ENCODE measurements at places on chromosomes 4 and X.

DNA sequence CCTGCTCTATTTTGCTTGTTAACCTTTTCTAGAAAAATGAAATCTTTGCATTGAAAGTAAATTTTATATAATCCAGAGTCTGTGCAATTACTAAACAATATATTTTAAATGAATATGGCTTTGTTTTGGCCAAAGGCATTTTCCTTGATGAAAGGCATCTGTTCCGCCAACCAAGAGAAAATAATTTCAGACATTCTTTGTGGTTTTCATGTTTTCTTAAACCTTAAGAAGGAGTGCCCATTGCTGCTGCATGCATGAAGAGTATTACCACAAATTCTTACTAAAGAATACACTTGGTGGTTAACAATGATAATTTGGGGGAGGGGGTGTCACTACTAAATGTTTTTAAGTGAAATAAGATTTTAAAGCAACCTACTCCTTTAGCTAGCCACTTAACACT lies 2.7 kb upstream of the PDGFC start:
- no peak for DNase-seq

GRCh38 chr4:150318971-150319370 lies 240.7 kb downstream of the DCLK2 start:
- no peak for DNase-seq

- no peak for DNase-seq
Measured at GRCh38 chrX:20042221-20042620, 51.4 kb upstream of the BCLAF3 start.

DNA sequence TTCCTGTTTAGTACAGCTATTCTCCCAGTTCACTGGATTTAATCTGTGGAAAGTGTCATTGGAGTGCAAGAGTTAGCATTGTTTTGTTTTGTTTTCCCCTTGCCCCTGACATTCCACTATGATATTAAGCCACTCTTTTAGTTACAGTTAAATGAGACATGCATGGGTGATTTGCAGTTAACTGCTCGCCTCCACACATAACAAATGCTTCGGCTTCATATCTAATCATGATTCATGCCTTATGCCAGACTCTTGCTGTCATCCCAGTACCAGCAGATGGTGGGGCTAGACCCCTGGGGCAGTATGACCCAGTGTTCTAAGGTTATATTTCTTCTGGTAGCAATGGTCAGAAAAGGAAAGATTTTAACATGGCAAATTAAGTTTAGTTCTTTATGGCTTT lies 80.1 kb downstream of the RAP1GDS1 start:
- no peak for DNase-seq

- DNase-seq = no peak
Measured at GRCh38 chr4:94678896-94679295, 78.9 kb upstream of the BMPR1B start.

DNA sequence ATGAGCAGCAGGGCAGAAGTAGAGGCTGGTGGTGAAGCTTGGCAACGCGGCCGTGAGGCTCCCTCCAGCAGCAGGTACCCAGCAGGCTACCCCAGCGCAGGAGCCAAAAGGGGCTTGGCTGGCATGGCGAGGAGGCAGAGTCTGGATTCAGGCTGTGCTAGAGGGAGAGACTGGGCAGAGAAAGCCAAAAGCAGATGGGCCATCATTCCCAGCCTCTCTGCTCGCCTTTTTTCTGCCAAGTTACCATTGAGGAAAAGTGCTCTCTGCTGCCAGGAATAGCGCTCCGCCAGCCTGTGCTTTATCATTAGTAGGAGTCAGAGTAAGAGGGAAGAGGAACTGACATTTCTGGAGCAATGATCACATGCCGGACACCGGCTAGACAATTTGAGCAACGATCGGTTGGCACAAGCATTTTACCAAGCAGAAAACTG lies 28.7 kb upstream of the MAP3K15 start:
- no peak for DNase-seq

DNA sequence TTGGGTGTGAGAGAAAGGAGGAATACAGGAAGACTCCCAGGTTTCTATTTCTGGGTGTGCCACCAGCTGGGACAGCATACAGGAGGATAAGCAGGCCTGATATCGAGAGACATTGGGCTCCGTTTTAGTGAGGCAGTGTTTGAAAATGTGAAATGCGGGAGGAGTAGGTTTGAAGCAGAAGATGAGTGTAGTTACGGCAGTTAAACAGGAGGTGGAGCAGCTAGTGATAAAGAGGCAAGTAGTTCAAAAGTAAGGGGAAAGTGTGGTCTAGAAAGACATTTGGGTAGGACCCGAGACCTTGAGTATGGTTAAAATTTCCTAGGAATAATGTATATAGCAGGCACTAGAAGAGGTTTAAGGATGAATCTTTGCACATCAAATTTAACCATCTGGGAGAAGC lies 42.4 kb downstream of the DCUN1D4 start:
- DNase-seq = no peak

DNA sequence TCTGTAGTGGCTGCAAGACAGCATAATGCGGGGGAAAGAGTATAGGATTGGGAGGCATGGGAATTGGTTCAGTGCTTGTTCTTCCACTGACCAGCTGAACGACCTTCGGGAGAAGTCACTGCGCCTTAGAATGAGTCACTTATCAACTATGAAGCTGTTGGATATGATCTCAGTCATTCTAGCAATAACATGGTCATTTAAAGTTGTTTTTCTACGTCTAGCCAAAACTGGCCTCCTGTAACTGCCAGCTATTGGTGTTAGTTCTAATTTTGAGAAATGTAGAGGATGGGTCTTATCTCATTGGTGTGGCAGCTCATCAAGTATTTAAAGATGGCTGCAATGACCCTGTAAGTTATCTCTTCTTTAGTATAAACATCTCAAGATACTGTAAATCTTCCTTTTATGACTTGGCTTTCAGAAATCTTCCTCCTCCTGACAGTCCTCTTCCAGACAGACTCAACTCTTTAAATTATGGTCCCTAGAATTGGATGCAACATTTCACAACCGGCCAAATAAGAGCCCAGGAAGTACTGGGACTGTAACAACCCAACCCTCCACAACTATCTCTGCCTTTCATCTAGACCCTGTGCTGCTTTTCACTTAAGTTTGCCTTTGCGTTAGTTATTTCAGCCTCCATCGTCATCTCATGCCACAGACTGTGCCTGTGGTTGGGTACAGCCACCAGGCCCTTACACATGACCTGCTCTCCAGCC lies 243.3 kb downstream of the CBR4 start:
- no peak for DNase-seq

GRCh38 chr4:52957220-52957686 lies 95.1 kb downstream of the RASL11B start:
- DNase-seq = no peak

- no peak for DNase-seq
Measured at GRCh38 chr4:181597766-181598165, 645.4 kb upstream of the TENM3 start.

DNA sequence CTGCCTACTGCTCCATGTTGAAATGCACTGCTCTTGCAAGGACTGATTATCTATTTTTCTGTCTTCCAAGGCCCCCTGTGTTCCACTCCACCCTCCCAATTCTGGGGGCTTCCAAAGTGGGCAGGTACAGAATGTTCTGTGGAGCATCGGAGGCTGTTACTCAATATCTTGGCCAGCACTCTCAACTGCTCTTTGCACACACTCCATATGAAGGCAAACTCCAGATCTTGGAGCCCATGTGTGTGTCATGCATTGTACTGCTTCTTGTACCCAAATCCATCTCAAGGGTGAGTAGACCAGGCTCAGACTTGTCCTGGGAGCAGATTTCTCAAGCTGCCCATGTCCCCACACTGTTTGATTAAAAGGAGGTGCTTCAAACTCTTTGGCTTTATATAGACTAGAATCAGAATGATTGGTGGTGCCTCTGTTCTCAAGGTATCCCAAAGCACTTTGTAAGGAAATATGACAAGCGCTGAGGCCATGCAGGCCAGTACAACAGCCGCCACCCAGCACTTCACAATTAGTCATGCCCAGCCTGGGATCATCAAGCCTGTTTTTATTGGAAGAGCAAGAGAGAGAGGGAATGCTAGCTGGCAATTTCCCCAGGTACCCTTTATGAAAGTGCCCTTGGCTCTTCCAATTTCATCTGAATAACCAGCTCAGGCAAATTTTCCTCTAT lies 44.3 kb downstream of the AR start:
- DNase-seq = no peak

- no peak for DNase-seq
Measured at GRCh38 chr4:139368998-139369397, 66.7 kb upstream of the NDUFC1 start.

GRCh38 chr4:133799717-133800315 lies 401.8 kb downstream of the PABPC4L start:
- DNase-seq = no peak

DNA sequence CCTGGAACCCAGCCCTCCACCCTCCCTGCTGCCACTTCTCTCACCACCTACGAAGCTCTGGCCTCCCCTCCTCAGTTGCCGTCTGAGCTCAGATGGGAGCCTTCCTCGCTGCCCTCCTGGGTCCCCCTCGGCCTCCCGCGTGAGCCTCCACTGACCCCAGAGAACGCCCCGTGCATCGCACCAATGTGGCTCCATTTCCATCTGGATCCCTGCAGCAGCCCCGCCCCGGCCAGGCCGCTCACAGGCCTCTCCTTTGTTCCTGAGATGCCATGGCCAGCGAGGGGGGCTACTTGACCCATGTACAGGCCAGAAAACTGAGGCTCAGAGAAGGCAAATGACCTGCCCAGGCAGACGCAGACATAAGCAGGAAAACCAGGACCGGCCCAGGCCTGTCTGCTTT lies 242.4 kb upstream of the PSAPL1 start:
- no peak for DNase-seq
